ENCODE measurements at places on chromosomes 2 and 18.

GRCh38 chr2:60052601-60053000, 500.9 kb downstream of the BCL11A start:
- DNase-seq: no peak

GRCh38 chr2:165637396-165637795, 156.7 kb downstream of the GALNT3 start:
- DNase-seq: no peak

- no peak for DNase-seq
Measured at GRCh38 chr2:125837611-125838010, 818.3 kb upstream of the GYPC start.

- no peak for DNase-seq
Measured at GRCh38 chr18:13257361-13257980, 38.9 kb downstream of the LDLRAD4 start.

DNA sequence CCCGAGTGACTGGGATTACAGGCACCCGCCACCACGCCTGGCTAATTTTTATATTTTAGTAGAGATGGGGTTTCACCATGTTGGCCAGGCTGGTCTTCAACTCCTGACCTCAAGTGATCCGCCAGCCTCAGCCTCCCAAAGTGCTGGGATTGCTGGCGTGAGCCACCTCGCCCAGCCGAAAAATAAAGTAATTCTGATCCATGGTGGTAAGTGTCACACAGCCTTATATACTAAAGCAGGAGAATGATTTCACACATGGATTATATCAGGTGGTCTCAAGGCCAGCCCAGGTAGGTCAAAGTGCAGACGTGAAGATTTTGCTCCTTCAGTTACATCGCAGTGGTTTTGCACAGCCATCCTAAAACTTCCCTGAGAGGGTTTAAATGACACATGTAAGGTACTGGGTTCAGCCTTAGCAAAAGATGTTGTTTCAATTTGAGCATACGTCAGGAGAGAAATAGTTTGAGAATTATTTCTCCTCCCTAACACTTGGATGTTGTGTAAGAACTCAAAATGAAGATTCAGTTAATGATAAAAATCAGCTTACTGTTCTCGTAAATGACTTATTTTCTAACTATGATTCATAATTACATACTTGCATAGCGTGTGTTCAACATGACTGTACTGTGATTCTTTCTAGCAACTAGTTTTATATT, 93.0 kb upstream of the SLC39A10 start:
- no peak for DNase-seq

GRCh38 chr18:47969816-47970215, 39.4 kb upstream of the SMAD2 start:
- DNase-seq: no peak

DNA sequence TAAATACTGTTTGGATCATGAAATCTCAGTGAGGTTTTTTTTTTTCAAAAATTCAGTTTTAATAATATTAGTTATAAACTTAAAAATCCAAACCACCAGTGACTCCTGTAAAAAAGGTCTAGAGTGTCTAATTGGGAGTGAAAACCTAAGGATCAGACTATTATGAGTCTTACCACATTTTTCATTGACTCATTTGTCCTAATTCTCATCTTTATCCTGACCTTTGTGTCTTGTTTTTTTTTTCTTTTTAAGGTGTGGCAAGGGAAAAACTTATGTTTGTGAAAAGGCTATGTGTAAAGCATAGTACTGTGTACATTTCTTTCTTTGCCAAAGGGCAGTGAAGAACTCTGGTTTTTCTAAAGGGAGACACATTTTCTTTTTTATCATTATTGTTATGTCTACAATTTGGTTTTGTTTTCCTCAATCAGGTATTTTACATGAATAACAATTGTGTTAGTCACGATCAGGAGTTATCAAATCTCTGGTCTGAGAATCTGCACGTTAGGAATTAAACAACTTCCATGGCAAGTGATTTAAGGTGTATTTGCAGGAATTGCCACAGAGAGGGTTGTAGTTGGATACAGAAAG, 52.6 kb downstream of the RHBDD1 start:
- DNase-seq: no peak

GRCh38 chr18:64444819-64445218, 295.9 kb upstream of the LINC00305 start:
- DNase-seq: no peak

DNA sequence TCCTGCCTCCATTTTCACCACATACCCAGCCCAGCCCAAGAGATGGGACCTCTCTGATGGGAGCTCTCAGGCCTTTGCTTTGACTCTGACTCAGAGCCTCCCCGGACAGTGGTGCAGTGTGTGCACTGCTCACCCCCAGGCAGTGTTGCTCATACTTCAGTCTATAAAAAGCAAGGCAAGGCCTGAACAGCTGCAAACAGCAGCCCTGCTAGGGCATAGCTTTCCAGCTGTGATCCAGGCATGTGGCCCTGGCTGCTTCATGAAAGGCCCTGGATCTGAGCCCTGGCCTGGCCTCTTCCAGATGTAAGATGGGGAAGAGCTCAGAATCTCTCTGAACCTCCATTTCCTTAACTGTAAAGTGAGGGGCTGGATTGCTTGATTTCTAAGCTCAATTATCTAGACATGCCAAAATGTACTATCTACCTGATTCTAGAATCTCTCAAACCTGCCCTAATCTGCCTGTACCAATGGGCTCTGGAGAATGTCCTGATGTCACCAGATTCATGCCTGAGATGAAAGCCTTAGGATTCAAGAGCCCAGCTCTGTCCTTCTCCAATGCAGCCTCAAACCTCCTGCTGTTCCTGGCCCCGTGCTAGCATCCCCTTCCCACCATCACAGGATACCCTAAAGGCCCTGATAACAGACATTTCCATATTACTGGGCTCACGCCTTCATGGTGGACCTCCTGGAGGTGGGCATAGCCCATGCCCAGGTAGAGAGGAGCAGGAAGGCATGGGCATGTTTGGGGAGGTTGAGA, 206.9 kb downstream of the ARL4C start:
- no peak for DNase-seq

- no peak for DNase-seq
Measured at GRCh38 chr2:151246152-151246551, 15.5 kb downstream of the RBM43 start.

GRCh38 chr2:43065871-43066270, 160.5 kb downstream of the ZFP36L2 start:
- DNase-seq: no peak

DNA sequence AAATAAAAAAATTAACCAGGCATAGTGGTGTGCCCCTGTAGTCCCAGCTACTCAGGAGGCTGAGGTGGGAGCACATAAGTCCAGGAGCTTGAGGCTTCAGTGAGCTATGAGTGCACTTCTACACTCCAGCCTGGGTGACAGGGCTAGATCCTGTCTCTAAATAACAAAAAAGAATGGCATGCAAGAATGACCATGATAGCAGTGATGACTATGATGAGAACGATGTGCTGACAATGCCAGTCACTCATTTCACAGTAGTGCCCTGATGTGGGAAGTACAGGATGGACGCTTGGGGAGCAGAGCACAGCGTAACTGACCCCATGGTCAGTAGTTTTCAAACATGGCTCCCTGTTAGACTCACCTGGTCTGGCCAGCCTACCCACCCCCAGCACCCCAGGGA, 139.1 kb downstream of the VAPA start:
- no peak for DNase-seq

DNA sequence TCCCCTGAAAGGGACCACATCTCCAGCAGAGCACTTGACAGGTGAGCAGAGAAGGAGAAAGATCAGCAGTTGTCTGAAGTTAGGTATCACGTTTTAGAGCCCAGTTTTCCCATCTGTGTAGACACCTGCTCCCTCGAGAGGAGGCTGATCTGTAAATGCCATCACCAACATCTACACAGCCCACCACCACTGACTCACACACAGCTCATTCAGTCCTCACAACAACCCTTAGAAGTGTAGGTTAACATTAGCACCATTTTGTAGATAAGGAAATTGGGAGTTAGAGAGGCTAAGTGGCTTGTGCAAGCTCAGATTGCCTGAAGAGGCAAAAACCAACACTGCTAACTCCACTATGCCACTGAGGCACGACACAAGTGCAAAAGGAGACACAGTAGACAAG, 37.2 kb upstream of the STAT1 start:
- no peak for DNase-seq

- no peak for DNase-seq
Measured at GRCh38 chr2:150900913-150901312, 360.8 kb downstream of the RBM43 start.

- no peak for DNase-seq
Measured at GRCh38 chr2:129548880-129549279, 430.6 kb upstream of the RAB6C start.

DNA sequence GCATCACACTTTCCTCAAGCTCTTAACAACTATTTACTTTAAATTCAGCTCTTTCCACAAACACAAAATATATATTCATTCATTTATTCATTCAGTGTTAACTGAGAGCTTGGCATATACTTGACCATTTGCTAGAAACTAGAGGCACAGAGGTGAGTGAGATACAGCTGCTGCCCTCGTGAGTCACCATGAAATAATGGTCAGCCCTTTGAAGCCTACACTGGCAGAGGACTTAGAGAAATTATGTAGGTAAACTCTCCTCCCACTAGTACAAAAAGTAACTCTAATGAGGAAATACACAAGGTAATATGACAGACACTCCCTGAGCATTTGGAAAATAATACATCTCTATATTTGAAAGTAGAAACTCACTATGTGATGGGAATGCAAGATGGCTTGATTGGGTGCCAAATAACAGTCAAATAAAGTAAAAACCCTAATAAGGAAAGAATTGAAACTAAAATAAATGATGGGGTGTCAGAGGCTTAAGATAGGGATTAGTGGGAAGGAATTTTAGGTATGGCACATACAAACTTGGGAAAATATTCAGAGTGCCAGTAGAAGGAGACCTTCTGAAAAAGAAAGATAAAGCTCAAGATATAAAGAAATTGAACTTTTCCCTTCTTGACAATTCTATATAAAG, 61.1 kb downstream of the ANTXR1 start:
- DNase-seq: no peak

- DNase-seq: no peak
Measured at GRCh38 chr2:201696151-201696659, 2.2 kb downstream of the MPP4 start.

GRCh38 chr18:56315363-56315762, 323.0 kb downstream of the TXNL1 start:
- DNase-seq: no peak

- no peak for DNase-seq
Measured at GRCh38 chr2:42602218-42602875, 33.9 kb downstream of the MTA3 start.

- DNase-seq: no peak
Measured at GRCh38 chr18:77337604-77338003, 88.0 kb downstream of the GALR1 start.

DNA sequence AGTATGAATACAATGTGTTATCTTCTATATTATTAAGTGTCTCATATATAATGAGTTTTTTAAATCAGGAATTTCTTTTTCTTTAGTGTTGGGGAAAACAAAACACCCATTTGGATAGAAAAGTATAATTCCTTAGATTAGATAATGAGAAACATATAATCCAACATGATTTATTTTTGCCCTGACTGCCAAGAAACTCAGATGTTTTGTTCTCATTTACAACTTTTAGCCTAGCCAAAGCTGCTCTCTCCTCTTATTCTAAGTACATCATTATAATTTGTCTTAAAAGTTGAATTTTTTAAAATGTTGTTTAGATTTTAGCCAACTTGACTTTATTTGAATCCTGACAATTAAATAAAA, 68.6 kb downstream of the SLC40A1 start:
- DNase-seq: no peak
